ENCODE measurements at places on chromosomes 12 and 14.

DNA sequence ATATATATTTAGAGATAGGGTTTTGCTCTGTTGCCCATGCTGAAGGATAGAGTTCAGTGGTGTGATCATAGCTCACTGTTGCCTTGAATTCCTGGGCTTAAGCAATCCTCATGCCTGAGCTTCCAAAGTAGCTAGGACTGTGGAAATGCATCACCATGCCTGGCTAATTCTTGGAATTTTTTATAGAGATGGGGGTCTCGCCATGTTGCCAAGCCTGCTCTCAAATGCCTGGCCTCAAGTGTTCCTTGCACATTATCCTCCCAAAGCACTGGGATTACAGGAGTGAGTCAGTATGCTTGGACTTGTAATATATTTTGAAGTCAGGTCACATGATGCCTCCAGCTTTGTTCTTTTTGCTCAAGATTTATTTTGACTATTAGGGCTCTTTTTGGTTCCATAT, 178.0 kb downstream of the RPAP3 start:
- no peak for DNase-seq

GRCh38 chr12:1466481-1467154, 127.8 kb downstream of the FBXL14 start:
- no peak for DNase-seq

DNA sequence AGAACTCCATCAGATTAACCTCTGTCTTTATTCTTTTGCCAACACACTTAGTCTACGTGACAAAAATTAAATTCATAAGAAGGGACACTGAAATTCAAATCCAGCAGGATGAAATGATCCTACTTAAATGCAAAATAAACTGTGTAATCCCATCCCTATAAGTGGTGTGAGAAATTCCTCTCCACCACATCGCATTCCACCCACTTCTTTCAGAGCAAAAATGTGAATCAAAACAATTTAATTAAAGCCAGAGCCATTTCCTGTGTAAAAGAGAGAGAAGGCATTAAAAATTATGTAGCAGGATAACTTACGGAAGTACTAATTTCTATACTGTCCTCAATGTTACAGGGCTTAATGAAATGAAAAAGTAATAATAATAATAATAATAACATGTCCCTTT, 844.3 kb downstream of the GALC start:
- no peak for DNase-seq

- no peak for DNase-seq
Measured at GRCh38 chr12:48852734-48853688, 1.0 kb upstream of the DDX23 start.

DNA sequence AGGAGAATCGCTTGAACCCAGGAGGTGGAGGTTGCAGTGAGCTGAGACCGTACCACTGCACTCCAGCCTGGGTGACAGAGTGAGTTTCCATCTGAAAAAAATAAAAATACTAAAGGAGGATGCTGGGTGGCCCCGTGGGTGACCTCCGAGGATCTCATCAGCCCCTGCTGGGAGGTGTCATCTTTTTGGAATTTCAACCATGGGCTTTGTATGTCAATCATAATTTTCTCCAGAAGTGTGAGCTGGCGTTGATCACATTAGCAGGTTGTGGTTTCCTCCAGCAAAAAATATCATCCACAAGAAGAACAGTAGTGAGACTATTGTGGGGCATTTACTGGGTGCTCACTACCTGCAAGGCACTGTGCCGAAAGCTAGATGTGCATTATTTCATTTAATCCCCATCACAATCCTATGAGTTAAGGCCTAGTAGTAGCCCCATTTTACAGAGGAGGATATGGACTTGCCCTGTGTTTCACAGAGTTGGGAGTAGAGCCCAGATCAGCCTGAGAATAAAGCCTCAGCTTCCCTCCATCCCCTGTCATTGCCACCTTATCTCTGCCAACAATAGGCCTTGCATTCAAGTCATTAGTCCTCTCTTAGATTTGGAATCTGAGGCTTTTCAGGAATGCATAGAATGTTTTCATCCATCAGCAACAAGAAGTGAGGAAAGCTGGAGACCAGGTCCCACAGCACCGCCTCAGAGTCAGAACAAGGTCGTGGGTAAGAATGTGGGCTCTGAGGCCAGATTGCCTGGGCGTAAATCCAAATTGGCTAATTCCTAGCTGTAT, 39.8 kb downstream of the SVOP start:
- no peak for DNase-seq

- DNase-seq: no peak
Measured at GRCh38 chr12:67826148-67826547, 163.1 kb upstream of the IFNG-AS1 start.

All from mucosa of descending colon (tissue), 3 donors.